ENCODE measurements at places on chromosomes 6 and 20.

DNA sequence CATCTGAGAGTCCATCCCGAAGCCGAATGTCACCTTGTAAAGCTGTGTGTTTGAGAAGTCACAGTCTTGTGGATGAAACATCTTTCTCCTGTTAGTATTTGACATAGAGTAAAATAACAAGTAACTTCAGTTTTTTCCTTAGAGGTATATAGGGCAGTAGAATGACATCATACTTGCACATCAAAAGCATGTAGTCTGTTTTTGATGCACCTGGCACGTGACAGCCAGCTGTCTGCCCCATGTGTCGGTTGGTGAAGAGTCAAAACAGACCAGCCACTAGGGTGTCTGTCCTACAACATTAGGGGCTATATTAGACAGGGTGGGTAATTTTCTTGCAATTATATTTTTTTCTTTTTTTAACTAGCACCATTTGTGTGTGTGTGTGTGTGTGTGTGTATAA, 70.2 kb downstream of the SNX9 start:
- no peak for DNase-seq

GRCh38 chr6:36131511-36132245, 1.4 kb downstream of the MAPK13 start:
- DNase-seq, result peak; percentile 39

DNA sequence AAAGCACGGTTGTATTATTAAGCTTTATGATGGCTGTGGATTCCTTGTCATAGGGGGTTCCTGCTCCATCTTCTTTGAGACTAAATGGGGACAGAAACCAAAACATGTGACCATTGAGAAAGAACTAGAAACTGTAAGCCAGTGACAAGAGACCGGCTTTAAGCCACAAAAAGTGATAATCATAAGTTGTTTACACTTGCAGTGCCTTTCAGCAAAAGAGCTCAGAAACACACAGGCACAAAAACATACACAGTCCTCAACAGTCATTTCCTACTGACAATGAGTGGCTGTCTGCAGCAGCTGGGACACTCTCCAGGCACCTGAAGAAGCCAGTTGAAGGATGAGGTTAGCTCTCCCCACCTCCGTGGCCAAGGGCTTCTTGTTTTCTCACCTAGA, 20.0 kb upstream of the UBE2J1 start:
- DNase-seq, result no peak

GRCh38 chr6:139423037-139423703, 48.7 kb upstream of the CITED2 start:
- DNase-seq, result no peak

DNA sequence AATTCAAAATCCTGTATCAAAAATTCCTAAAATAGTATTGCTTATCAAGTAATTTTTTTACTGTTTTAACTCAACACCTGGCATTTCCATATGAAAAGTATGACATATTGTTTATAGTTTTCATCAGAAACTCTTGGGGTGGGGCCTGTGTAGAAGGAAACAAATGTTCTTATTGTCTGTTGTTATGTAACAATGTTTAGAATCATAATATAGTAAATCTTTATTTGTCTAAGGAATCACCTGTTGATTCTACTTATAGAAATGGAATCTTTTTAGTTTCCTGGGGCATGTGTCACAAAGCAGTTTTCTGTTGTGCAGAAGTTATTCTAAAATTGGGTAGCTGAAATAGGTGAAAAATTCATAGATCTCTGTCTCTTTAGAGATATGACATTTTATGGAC, 4.9 kb downstream of the ARMC2 start:
- DNase-seq, result no peak

- DNase-seq, result no peak
Observed at GRCh38 chr6:138719011-138719635, 54.4 kb upstream of the CCDC28A start.

DNA sequence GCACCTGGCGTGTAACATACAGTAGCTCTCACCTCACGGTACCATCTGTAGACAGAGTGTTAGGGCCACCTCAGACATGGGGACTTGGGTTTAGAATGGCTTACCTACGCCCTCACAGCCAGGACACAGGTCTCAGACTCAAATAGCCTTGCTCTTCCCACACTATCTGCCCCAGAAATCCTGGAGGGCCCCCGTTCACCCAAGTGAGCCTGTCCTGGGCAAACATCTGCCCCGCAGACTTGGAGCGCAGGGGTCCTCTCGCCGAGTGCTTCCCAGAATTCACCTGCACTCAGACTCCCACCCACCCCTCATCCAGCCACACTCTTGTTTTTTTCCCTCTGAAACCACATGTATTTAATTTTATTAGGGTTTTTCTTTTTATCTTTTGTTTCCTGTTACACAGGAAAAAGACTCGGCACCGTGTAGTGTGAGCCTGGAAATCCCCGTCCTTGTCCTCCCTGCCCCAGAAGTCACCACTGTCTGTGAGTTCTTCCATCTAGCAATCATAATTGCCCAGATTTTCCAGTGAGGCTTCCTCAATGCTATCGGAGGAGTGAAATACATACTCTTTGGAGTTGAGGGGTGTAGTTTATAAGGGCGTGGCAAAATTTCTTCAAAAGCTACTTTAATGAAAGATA, 17.1 kb upstream of the MAP1LC3A start:
- no peak for DNase-seq

DNA sequence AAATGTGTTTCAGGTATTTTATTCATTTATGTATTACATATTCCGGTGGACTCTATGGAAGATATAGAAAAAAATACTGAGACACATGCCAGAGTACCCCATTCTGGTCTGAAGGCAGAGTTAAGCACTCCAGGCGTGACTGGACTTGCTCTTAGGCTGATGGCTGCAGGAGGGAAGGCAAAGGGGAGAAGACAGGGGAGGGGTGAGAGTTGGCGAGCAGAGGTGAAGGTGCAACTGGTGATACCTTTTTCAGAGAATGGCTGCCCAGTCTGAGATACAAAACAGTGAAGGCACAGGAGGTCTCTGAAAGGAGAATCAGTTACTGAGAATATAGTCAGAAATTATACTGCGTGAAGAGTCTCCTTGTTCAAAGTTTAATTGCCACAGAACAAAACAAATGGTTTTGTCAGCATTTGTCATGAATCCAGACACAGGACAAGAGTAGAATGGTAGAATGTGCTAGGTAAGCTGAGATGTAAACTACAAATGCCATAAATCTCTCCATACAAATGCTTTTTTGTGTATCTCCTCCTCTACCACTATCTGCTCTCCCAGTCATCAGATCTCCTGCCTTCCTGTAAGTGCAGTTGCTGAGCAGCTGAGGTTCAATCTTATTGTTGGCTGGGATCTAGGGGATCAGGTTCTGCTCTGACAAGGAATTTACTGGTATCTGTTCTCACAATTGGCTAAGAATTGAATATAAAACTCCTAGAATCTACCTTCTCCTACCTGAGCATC, 104.2 kb upstream of the DST start:
- DNase-seq, result no peak

DNA sequence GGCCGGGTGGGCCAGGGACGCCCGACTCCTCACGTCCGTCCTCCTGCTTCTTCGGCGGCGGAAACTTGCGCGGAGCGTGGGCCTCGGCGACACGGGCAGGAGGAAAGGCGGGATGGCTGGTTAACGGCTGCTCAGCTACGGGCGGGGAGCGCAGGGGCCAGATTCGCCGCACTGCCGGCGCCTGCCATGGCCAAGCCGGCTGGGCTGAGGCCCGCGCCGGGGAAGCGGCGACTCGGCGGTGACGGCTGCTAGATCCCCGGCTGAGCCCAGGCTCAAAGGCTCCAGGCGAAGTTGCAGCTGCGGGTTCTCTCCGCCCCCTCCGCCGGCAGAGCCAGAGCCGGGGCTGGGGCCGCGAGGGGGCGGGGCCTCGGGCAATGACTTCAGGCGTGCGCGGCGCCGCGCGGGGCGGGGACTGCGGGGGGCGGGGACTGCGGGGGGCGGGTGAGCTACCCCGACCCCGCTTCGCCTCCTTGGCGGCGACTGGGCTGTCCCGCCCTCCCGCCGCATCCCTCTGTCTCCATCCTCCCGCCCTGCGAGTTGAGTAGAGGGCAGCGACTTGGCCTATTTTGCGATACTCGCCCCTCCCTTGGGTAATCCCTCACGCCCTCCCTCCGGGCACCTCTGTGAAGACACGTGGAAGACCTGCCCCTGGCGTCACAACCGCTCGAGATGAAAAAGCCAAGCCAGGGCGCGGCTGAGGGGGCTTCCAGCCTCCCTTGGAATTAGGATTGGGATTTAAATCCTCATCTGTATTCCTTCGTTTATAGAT, at the start of gene CEP85L:
Gene CEP85L (minus strand): TSS at position 310 of the 769 bp plus-strand sequence. CDS start 322 bp downstream, outside the sequence.
- DNase-seq, result peak; percentile 85

DNA sequence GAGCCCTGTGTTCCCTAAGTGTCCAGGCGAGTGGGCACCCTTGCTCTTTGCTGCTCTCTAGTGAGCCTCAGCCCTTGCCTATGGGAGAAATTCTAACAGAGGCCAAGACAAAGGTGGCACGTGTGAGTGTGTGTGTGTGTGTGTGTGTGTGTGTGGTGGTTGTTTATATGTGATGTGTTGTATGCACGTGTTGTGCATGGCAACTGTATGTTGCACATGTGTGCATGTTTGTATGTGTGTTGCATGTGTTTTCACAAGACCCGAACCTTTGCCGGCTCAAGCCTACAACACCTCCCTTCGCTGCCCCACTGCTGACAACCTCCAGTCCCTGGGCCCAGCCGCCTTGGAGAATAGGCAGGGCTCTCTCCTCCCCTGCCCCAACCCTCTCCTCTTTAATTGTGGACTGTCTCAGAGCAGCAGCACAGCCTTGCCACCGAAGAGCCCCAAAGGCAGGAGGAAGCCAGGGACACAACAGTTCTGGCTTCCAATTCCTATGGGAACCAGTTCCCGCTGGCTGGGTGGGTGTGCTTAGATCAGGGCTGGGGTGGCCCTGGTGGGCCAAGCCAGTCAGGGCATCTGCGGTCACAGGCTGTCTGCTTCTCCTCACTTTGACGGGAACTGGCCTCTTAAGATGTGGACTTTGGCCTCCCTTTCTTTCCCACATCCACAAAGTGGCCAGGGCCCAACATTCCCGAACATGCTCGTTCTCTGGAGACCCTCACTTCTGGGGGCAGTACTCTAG, 2.7 kb downstream of the KCNK16 start:
- no peak for DNase-seq

DNA sequence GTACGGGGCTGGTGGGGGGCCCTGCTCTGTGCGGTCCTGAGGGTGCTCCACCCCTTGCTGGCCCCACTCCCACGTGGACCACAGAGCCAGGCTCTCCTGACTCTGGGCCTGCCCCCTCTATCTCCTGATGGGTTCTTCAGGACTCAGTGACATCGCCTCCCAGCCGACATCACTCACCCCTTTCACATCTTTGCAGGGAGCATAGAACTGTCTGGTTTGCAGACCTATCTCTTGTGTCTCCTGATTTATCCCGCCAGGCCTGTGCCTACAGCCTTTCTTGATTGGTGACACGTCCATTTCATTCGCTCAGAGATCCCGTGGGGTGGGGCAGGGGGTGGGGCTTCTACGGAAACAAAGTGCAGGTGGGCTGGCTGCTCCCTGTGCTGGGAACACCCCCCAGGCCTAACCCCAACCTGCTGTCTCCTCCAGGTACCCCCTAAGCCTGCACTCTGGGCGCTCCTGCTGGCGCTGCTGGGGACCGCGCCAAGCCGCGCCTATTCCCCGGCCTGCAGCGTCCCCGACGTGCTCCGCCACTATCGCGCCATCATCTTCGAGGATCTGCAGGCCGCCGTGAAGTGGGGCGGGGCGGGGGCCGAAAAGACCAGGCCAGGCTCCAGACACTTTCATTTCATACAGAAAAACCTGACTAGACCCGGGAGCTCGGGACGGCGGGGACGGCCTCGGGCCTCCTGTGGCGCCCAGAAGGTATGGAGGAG, 1.7 kb downstream of the C20orf204 start:
- DNase-seq, result no peak

GRCh38 chr6:11500008-11500407, 37.5 kb upstream of the TMEM170B start:
- peak; percentile 31 for DNase-seq

- peak; percentile 27 for DNase-seq
Observed at GRCh38 chr6:3259491-3259958, 778 bp downstream of the PSMG4 start.

DNA sequence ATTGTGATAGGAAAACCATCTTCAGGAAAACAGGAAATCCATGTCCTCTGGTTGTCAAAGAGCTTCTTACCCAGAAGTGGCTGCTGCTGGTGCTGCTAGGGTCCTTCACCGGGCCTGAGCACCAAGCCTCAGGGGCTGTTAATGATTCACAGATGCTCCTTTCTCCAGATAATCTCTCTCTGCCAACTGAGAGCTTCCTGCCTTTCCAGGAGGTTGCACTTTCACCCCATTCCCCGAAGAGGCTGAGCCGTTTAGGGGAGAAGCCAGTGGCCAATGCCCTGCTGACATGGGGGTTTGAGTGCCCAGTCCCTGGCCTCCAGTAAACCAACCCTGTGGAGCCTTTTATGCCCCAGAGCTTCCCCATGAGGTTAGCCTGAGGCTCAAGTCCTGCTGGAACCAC, 122.4 kb downstream of the CBLN4 start:
- DNase-seq, result no peak

GRCh38 chr6:167793421-167793820, 33.3 kb upstream of the AFDN start:
- DNase-seq, result no peak

DNA sequence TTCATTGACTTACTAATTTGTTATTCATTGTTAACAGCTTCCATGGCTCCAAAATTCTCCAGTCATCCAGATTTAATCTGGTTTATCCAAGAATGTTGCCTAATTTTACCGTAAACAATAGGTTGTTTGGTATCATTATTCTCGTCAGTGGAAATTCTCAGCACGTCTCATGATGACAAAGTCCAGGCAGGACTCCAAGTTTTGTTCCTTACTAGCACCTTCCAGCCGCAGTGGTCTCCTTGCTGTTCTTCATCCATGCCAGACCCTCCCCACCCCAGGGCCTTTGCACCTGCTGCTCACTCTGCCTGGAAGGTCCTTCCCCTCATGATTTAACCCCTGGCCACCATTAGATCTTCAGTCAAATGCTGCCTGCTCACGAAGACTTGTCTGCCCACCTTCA, 48.1 kb upstream of the NAA20 start:
- DNase-seq, result no peak

DNA sequence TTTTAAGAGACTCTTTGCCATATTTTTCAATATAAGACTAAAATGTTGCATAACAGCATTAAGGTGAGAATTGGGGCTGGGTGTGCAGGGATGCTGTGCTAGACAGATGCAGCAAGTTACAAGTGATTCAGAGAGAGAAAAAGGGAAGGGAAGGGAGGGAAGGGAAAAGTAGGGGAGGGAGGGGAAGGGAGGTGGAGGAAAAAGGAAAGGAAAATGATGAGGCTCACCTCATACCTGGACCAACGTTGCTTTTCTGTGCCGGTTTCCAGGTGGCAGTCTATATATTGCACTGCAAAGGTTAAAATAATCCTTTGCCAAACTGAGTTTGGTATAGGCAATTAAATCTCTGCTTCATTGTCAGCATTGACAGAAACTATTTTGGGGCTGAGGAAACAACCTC, 155.4 kb upstream of the LAMA2 start:
- DNase-seq, result no peak

DNA sequence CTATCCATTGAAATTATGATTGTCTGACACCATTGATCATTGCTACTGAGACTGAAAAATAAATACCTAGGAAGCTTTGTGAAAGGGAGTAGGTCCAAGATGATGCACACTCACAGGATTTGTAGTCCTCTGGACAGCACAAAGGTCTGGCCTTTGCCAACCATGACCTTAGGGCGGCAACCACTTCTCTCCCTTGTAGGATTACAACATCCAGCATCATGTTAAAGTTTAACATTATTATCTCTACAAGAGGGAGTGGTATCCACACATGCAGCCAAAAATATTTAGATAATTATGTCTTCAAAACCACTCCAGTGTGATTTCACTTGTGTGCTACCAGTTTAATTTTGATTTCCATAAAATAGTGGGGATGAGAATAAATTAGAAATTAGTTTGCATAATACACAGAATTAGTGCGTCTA, 51.1 kb upstream of the NHSL1 start:
- DNase-seq, result no peak

Measured in RWPE1 (cell line).